Activated T-helper 9 cell treated with anti-CD3 and anti-CD28 coated beads, Interleukin-2, amount 50 U/mL, for 16 hours (primary cell): ENCODE measurements at places on chromosomes 4 and X.

DNA sequence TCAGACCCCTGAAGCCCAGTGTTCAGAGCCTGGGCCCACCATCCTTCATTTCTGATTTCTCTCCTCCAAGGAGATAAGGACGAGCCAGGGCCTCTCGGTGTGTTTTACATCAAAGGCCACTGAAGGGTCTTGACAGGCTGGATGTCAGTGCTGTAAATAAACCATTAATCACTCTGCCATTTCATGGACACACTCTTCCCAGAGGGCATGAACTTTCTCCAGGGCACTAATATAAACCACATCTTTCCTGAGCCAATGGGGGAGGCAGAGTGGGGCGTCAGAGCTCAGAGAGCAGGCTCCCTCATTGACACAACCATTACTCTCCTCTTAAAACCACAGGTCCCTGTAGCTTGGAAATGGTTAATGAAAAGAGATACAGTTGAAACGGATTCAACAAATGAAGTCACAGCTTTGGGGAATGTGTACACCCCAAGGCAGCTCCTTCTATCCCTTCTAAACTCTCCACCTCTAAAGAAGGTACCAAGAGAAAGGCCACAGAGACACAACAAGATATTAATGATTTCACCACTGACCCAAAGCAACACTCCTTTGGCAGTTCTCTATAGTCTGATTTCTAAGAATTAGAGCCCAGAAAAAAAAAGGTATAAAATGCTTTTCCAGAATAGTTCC, 200.6 kb downstream of the CHIC2 start:
- no peak for DNase-seq

- DNase-seq, result peak; percentile 10
Observed at GRCh38 chrX:37685381-37686359, at the start of gene XK. XK (plus strand) TSS chrX:37685791; CDS start chrX:37685962, 171 bp downstream.

DNA sequence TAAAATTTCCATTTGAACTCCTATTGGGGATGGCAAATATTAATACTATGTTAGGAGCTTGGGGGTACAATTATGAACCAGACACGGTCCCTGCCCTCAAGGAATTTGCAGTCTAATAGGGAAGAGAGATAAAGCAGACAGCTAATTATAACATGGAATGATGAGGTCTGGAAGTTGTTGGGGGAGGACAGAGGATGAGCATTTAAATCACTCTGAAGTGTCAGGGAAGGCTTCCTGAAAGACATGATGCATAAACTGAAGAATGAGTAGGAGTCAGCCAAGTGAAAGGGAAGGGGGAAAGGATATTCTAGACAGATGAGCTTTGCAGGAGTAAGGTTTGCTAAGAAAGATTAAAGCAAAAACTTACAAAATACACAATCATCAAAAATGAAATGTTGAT, 15.9 kb downstream of the PLAC1 start:
- no peak for DNase-seq

- DNase-seq, result no peak
Observed at GRCh38 chr4:23091711-23092110, 399.0 kb downstream of the GBA3 start.

- no peak for DNase-seq
Observed at GRCh38 chr4:61246034-61246433, 45.9 kb downstream of the ADGRL3 start.

DNA sequence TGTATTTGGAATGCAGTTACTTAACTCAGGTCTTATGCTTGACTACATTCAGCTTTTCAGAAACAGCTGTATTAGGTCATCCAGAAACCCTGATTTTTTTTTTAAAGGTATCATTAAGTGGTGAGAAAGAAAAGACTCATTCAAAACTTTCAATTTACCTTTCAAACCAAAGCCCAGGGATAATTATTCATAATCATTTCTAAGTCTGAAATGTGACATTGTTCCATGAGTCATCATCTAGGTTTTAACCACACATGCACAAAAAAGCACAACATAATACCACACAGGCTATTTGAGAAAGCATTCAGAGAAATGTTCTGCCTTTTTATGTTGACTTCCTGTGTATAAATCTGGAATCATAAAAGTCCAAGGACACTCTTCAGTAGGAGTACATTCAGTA, 288.2 kb downstream of the IL1RAPL2 start:
- DNase-seq, result no peak

- no peak for DNase-seq
Observed at GRCh38 chr4:122978789-122979188, 56.4 kb upstream of the NUDT6 start.

GRCh38 chr4:139144161-139144859, 32.7 kb downstream of the ELF2 start:
- DNase-seq, result no peak

DNA sequence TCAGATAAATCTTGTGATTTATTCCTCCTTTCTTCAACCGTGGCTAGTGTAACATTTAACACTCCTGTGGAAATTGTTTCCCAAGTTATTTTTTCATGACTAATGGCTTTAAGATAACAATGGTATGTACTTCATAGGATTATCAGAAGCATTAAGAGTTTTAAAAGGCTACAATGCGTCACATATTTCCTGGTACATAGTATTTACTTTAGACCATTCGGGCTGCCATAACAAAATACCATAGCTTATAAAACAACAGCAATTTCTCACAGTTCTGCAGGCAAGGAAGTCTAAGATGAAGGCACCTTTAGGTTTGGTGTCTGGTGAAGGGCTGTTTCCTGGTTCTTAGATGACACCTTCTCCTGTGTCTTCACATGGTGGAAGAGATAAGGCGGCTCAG, 158.6 kb downstream of the PAPSS1 start:
- no peak for DNase-seq

GRCh38 chr4:18100657-18101056, 79.1 kb upstream of the LCORL start:
- no peak for DNase-seq

DNA sequence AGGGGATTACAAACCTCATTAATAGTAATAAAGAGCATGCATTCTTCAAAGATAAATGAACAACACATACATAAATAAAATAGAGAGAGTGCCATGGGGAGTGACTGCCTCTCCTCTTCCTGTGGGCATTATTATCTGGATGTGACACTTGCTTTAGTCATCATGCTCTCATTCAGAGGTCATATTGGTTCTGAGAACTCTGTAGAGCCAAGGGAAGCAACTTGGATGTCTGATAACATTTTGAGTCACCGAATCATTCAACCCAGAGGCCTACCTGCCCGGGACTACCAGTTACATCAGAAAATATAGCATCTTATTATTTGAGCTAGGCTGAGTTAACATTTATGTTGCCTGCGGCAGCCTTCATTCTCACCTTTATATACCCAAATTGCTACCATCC, 489.5 kb downstream of the STIM2 start:
- DNase-seq, result no peak

DNA sequence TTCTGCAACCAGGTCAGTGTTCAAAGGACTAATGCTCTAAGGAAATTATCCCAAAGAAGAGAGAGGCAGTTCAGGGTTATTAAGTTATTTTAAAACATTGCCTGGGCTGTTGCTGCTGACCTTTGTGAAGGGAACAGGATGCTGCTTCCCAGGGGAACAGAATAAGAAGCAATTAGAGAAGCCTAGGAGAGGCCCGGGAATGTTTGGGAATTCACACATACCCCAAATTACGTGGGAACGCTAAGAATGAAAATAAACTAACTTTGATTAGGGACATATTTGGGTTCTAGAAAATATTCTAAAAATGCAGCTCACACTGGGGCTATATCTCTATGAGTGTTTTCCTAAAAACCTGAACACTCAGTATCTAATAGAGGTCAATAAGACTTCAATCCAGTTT, 243.1 kb upstream of the FTHL17 start:
- no peak for DNase-seq

DNA sequence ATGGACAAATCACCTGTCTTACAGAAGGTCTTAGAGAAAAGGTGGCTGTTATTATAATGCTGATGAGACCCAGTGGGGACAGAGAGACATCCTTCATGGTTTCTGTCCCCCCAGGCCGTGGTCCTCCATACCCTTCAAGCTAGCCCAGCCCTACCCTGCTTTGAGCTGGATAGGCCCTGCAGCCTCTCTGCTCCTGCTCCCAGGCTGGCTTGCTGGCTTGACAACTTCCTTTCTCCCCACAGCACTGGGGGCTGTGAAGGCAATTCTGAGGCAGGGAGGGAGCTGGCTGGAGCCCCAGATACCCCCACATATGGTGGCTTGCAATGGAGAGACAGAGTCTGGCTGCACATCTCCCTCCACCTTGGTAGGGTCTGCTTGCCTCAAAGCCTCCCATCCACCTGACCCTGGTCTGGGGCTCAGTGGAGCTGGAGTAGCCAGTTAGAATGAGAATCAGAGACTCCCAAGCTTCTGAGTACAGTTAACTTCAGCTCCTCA, 118.2 kb downstream of the PJA1 start:
- no peak for DNase-seq

- DNase-seq, result no peak
Observed at GRCh38 chr4:185598846-185599552, 63.7 kb upstream of the PDLIM3 start.

DNA sequence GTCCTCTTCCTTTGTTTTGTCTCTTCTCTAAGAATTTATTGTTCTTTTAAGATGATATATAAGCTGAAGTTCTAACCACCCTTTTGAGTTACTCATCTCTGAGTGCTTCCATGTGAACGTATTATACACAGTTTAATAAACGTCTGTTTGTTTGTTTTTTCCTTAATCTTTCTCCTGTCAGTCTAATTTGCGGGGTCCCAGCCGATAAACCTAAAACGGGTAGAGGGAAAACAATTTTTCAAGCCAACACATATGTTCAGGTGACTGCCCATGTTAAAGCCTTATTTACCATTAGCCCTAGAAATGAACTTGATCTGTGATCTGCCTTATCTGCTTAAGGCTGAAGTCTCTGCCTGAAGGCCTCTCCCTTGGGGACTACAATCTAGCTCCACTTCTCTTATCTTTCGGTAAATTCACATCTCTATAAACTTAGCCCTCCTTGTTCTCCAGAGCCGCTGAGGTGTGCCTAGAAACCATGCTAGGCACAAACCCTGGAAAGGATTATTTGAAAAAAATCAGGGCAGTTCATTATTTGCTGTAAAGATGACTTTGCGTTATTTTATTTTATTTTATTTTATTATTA, 158.8 kb downstream of the CAMK2D start:
- DNase-seq, result no peak

- no peak for DNase-seq
Observed at GRCh38 chr4:24108567-24108966, 218.7 kb upstream of the PPARGC1A start.

GRCh38 chr4:88012647-88013046, 5.2 kb downstream of the PKD2 start:
- no peak for DNase-seq

DNA sequence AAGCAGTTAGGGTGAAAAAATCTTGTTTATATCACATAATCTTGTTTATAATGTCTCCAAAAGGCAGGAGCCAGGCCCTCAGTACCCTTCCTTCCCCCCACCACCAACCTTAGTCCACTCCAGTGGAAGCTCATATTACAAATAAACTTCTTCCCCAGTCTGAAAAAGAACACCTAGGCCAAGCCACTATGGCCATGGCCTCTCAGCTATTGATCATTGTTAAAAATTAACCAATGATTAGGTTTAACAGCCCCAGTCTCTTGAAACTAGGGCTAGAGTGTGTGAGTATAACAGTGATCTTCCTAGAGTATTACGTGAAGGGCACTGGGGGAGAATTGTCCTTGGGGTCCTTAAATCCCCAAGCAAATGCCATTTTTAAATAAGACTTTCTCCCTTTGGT, 411.9 kb upstream of the EDA2R start:
- no peak for DNase-seq

DNA sequence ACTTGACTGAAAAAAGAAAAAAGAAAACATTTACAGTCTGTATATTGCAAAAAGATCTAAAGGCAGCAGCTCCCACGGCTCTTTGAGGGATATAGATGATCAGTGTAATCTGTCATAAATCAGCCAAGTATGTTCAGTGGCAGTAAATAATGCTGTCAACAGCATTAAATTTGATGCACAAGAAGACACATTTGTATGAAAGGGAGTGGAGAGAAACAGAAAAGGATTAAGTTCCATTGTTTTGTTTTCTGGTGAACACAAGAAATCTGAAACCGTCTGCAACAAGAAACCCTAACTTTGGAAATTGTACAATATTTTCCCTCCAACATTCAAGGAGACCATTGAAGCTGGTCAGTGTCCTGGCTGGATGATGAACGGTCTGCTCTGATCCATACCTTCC, 27.6 kb upstream of the C1QTNF7 start:
- DNase-seq, result no peak

- no peak for DNase-seq
Observed at GRCh38 chr4:124872659-124873058, 160.1 kb upstream of the ANKRD50 start.

DNA sequence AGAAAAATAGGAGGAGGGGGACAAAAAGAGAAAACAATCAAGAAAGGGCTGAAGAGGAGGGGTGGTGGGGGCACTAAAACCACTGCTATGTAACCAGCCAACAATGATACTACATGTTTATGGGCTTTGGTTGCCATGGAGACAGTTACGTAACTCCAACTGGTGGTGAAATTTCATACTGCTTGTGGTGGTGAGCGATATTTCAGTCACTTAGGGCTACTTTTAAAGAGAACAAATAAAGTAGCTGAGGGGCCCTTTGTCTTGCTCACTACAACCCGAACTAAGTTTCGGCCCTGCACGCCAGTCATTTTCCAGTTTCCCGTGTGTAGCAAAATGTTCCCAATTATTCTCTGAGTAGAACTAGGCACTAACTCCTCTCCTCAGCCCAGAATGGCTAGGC, 275.2 kb upstream of the EDA2R start:
- DNase-seq, result no peak

- DNase-seq, result no peak
Observed at GRCh38 chr4:181416966-181417365, 826.2 kb upstream of the TENM3 start.

DNA sequence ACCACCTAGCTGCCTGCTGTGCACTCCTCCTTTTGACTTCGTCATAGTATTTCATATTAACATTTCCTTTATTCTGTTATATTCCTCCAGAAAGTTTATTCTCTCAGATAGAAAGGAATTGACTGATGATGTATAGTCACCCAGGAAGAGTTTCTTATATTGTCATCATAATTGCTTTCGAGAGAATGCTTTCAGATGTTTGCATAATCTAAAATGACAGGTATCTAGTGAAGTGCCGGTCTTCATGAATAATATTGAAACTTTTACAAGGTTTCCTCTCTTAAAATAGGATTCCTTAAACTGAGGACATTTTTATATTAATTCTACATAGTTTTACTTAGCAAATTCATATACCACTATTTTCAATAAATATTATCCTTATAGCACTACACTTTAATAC, 10.1 kb downstream of the SEC24D start:
- DNase-seq, result no peak

DNA sequence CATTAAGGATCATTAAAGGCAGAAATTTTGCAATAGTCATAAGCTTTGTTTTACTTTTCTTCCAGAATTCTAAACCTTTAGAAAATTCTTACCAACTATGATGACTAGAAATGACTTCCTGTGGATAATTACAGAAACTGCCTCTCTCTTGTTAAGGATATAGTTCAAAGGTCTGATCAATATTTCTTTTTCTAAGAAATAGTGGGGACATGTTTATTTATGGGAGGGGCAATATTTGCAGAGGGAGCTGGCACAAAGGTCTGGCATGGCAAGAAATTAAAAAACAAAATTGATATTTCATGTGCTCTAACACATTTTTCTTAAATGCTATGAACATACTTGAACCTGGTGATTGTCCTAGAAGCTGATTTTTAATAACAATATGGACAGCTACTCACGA, 448.9 kb downstream of the KCTD8 start:
- DNase-seq, result no peak
